ENCODE measurements at places on chromosomes 1 and 21.

- no peak for DNase-seq
Observed at GRCh38 chr1:70441392-70442035, 30.4 kb downstream of the CTH start.

- DNase-seq, result no peak
Observed at GRCh38 chr1:218815076-218815475, 358.6 kb upstream of the LYPLAL1 start.

- DNase-seq, result peak; percentile 90
Observed at GRCh38 chr1:84969489-84970250, 27.2 kb downstream of the MCOLN2 start.

- no peak for DNase-seq
Observed at GRCh38 chr1:6833804-6834203, 48.5 kb downstream of the CAMTA1 start.

DNA sequence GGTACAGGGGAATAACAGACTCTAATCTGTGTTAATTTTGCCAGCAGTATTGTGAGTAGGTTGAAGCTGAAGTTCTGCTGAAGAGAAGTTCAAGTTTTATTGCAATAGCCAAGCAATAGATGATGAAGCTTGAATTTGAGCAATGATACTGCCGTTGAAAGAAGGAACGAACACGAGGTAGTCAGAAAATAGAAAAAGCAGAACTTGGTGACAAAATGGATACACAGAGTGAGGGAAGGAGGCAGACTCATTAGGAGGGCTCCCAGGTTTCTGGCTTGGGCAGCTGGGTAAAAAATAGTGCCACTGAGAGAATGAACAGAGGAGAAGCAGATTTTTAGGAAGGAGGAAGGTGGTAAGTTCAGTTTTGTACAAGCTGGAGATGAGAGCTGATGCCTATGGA, 22.3 kb upstream of the AGO1 start:
- no peak for DNase-seq

- DNase-seq, result no peak
Observed at GRCh38 chr1:58431901-58432620, 114.5 kb downstream of the OMA1 start.

DNA sequence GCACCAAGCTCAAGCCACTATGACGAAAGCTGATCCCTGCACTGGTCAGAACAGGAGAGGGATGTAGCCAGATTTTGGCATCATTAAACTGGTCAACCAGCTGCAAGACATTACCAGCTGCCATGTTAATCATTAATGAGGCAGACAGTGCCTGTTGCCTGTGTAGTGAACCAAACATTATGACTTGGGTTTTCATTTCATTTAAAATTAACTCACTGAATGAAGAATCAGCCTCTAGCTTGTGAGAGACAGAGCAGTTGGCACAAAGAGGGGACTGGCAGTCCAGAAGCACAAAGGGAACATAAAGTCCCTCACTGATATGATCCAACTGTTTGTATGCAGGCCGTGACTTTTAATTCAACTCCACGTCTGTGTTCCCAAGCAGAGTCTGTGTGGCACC, 318.9 kb downstream of the SEC16B start:
- DNase-seq, result no peak

Data from activated CD4-positive, alpha-beta T cell treated with anti-CD3 and anti-CD28 coated beads, Interleukin-2, Interleukin-6, amounts not matched to agents 100 ng/mL and 50 ng/mL, durations not matched to agents 16 hours and 8 hours (primary cell).